Testis (tissue), 5 donors: ENCODE measurements at places on chromosomes 7 and 10.

DNA sequence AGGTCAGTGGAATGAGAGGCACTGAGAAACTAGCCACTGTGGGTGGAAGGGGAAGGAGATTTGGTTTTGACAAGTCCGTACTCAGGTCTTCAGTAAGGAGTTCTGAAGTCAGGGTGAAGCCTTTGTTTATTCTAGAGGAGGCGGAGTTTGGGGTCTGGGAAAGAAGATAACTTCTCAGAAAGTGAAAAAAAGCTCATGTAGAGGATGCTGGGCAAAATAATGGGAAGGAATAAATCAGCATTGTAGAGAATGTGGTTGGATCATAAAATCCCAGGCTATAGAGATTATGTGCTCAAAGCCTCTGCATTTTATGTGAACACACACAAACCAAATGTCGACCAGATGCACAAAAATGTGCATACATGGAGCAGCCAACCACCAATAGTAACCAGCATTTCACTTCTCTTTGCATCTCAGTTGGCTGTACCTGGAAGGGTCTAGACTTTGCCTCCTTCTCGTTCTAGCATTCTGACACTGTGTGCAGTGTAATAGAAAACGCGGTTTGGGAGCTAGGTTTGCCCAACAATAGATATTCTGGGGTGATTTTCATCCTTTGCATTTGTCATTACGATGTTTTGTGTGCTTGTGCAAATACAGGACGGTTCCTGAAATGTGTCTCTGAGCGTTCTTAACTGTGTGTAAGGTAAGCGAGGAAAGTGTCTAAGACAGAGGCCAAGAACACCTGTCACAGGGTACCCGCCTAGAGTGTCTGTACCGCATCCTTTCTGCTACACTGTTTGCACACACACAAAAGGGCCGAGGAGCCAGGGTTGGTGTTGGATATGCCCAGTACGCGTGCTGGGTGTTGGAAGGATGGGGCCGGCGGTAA, 603 bp upstream of the HECW1 start:
- DNase-seq, result no peak

DNA sequence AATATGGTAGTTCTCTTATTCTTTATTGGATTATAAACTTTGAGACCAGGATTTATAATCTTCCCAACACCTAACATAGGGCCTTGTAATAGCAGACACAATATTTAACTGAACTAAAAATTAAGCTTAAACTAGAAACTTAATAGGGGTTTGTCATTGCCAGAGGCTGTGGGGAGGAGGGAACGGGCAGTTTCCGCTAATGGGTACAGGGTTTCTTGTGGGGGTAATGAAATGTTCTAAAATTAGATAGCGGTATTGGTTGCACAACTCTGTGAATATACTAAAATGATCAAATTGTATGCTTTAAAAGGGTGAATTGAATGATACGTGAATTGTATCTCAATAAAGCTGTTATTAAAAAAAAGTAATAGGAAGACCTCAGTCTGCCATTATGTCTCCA, 45.4 kb downstream of the NT5C2 start:
- DNase-seq, result no peak

DNA sequence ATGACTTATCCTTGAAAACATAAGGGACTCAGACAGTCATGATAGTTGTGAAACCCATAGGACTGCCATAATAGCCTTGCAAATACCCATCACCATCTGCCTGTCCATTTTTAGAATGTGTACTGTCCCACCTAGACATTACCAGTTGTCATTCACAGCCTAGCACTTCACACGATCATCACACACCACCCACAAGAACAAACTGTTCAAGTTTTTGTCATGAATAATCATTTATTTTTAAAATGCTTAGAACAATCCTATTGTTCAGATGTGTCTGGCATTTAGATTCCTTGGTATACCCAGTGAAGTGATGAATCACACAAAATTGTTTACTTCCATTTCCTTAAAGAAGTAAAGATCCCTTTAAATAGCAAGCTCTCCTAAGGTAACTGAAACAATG, 46.6 kb downstream of the CCDC3 start:
- DNase-seq, result no peak

DNA sequence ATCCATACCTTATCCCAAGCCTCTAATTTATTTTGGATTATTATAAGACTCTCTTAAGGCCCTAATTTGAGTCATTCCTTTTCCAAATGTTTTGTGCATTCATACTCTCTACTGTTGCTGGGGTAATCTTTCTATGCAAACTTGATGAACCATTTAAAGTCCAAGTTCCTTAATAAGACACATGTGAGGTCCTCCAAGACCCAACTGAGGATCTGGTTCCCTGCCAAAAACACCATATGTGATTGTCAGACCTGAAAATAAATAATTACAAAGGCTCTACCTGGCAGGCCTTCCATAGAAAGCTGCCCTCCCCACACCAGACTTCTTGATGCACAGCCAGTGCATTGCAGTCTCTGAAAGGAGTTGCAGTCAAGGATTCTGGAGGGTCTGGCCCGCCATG, 257.9 kb upstream of the AKR1E2 start:
- no peak for DNase-seq

DNA sequence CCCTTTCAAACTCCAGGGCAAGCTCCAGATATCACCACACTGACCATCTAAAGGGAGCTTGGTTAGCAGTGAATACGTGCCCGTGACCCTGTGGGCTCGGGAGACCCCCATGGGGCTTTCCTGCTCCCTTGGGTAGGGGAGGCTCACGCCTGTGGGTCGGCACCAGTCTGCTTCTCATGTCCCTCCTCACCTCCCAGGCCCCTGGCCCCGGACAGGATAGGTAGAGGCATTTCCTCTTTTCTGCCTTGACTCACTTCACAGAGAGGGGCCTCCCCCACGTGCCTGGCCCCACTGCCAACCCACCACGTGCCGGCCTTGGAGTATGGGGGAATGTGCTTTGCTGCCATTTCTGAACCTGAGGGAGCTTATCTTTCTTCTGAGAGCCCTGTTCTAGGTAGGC, 131.3 kb upstream of the FAM20C start:
- no peak for DNase-seq

DNA sequence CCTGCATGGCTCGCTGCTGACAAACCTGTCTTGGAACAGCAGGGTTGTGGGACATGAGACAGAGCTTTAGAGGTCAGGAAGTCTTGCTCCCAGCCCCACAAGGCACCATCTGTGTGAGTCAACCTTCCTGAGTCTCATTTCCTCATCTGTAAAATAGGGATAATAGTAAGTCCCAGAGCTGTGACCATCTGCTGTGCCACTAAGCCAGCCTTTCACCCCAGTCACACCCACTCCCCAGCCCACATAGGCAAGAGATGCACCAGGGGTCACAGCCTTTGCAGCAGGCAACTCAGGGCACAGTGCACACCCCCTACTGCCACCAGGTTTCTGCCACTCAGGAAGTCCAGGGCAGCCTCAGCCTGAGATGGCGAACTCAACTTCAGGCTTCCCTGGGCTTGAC, 29.4 kb upstream of the CDH23 start:
- no peak for DNase-seq

- no peak for DNase-seq
Observed at GRCh38 chr7:157475095-157475494, 138.3 kb downstream of the DNAJB6 start.

DNA sequence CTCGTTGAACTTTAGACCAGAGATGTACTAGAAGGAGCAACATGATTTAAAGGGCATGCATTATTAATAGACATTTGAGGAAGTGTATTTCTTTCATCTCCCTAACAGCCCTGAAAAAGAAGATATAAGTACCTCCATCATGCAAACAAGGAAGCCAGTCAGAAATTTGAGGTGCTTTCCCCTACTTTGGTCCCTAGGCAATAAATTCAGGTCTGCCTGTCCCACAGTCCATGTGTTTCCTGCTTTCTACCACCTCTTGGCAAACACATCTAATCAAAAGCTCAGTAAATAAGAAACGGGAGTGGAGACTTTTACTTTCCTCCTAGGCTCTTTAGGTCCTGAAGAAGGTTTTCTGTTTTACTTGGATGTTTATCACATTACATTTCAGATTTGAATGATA, 5.2 kb upstream of the SEMA3C start:
- DNase-seq, result no peak

DNA sequence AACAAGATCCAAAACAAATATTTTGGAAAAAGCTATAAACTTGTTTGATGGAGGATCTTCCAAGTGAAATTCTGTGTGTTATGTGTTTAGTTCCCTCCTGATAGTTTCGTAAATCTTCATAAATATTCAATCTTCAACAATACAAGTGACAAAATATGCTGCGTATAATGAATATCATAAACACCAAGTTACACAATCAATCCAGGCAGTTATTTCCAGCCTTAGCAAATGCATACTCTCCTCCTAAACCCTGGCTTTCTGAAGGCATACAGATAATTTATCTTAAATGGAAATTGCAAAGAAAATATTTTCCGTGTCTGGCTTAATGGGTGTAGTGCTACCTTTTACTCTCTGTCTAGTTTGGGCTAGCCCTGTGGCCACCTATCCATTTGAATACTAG, 864.9 kb upstream of the ZWINT start:
- DNase-seq, result no peak

DNA sequence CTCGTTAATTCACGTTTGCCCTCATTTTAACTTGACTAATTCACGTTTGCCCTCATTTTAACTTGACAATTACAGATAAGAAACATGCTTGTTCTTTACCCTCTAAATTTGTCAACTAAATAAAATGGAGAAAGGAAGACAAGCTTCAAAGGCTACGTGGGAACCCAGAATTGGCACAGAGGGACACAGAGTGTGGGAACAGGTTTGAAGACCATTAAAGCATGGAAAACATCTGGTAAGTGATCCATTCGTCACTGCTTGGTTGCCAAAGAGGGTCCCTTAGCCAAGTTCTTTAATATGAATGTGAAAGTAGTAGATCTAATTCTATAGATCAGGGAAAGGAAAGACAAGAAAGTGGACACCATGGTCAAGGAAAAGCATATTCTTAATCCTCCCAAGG, 57.2 kb downstream of the ITIH5 start:
- DNase-seq, result no peak

- no peak for DNase-seq
Observed at GRCh38 chr10:25465582-25466372, 291.0 kb downstream of the GPR158 start.

DNA sequence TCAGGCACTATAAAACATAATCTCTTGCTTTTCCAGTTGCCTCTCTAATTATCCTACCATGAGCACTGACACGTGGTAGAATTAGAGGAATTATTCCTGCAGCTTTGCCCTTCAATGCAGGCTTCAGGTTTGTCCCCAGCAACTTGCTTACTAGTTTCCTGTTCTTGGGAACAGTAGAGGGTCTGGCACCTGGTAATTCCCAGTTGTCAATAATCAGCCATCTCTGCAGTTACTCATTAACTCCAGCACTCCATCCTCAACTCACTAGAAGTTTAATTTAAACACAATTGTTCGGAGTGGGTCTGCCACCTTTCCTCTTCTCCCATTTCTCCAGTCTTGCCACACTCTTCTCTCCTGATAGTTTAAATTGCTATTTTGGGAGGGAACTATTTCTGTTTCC, 324.3 kb upstream of the KIAA1217 start:
- DNase-seq, result no peak

- DNase-seq, result no peak
Observed at GRCh38 chr10:3277566-3277965, 105.0 kb upstream of the PITRM1 start.

GRCh38 chr7:69374044-69374425, 224.2 kb upstream of the AUTS2 start:
- no peak for DNase-seq

DNA sequence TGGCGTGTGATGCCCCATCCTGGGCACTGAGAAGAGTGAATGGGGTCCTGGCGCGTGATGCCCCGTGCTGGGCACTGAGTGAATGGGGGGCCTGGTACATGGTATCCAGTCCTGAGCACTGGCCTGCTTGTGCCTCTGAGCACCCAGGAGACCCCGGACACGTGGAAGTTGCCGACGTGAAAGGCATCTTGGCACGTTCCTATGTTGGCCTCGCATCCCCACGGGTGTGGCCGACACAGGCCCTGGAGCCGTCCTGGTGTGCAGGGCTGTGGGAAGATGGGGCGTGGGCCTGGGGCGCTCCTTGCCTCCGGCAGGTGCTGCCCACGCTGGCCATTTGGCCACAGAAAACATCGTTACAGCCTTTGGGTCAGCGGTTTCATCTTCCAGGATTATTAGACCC, 35.5 kb downstream of the CFAP46 start:
- DNase-seq, result no peak

- DNase-seq, result no peak
Observed at GRCh38 chr10:60564475-60564874, 174.8 kb upstream of the ANK3 start.

- no peak for DNase-seq
Observed at GRCh38 chr7:29106669-29106988, 39.7 kb downstream of the CPVL start.

DNA sequence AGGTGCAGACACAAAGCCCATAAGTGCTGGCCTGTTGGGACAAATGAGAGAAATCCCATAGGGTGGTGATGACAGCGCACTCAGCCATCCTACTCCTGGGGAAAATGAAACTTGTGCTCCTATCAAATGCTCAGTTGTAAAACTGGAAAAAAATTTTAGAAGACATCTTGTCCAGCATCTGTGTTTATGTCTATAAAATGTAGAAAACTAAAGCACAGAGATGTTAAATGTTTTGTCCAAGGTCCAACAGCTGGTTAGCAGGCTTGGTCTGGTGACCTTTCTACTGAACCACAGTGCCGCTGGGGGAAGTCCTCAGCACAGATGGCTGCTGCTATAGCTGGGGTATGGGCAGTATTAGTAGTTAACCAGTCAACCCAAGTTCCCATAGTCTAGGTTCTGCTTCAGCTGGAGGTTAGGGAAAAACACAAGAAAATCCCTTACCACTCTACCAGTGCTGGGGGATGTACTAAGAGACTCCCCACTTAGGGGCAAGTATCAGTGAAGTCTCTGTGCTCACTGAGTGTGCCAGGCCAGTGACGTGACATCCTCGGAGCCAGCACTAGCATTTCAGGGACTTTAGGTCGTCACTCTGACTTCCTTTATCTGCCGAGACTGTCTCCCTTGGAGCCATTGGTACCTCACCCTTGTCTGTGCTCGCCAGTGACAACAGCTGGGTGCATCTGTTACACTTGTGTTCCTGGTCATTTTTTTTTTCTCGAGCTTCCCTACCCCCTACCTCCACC, 1.9 kb downstream of the TSPAN33 start:
- peak; percentile 57 for DNase-seq

DNA sequence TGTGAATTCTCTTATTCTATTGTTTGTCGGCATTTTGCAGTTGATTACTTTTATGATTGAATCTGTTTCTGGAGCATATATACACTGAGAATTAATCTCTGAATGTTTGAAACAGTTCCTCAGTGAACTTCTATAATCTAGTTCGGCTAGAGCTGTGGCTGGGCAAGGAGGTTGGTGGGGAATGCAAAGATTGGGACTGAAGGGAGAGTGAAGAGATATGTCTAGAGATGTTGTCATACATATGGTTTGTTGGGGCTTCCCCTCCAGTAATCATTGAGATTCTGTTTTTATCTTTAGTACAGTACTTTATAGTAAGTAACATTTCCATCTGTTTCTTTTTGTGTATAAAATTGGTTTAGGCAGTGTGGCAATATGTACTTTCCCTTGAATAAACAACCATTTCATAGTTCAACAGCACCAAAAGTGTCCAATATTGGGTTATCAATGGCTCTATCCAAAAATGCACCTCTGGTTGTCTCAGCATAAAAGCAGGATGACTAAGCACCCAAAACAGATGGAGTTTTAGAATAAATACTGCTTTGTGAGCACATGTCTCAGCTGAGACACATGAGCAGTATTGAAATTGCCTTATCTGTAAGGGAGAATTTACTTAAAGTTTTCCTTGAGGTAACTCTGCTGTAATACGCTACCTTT, 36.7 kb downstream of the WAC start:
- DNase-seq, result no peak

GRCh38 chr7:50695026-50695425, 87.7 kb downstream of the GRB10 start:
- no peak for DNase-seq
